ENCODE measurements at places on chromosomes 6 and 20. TPM values are rescaled to one million over a fixed set of nuclear protein-coding genes. Genes with fewer than 3 reads are reported as not detected.

- DNase-seq = peak; percentile 35
Observed at GRCh38 chr6:44456070-44456965, 68.8 kb downstream of the CDC5L start.

- DNase-seq = no peak
Observed at GRCh38 chr6:32427218-32427617, 12.5 kb upstream of the HLA-DRA start.

DNA sequence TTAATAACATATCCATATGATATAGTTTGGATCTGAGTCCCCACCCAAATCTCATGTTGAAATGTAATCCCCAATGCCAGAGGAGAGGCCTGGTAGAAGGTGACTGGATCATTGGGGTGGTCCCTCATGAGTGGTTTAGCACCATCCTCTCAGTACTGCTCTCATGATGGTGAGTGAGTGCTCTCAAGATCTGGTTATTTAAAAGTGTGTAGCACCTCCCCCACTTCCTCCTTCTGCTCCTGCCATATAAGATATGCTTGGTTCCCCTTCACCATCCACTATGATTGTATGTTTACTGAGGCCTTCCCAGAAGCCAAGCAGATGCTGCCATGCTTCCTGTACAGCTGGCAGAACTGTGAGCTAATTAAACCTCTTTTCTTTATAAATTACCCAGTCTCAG lies 22.9 kb downstream of the IRF4 start:
- no peak for DNase-seq

GRCh38 chr20:11443382-11444119 lies 474.1 kb upstream of the BTBD3 start:
- no peak for DNase-seq

- no peak for DNase-seq
Observed at GRCh38 chr20:8318965-8319625, 187.0 kb downstream of the PLCB1 start.

GRCh38 chr20:37764333-37764935 lies 70.6 kb downstream of the CTNNBL1 start:
- no peak for DNase-seq

DNA sequence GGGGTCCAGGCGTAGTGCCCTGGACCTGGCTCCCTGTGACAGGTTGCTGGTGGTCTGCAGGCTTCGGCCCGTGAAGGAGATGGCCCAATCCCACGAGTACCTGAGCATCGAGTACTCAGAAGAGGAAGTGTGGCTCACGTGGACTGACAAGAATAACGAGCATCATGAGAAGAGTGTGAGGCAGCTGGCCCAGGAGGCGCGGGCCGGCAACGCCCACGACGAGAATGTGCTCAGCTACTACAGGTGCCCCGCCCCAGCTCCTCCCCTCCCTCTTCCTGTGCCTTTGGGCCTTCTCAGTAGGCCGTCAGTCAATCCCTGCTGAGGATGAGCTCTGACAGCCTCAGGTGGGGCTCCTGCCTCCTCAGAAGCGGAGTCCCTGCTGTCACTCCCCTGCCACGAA lies 42.6 kb downstream of the UQCC2 start:
- peak; percentile 79 for DNase-seq

DNA sequence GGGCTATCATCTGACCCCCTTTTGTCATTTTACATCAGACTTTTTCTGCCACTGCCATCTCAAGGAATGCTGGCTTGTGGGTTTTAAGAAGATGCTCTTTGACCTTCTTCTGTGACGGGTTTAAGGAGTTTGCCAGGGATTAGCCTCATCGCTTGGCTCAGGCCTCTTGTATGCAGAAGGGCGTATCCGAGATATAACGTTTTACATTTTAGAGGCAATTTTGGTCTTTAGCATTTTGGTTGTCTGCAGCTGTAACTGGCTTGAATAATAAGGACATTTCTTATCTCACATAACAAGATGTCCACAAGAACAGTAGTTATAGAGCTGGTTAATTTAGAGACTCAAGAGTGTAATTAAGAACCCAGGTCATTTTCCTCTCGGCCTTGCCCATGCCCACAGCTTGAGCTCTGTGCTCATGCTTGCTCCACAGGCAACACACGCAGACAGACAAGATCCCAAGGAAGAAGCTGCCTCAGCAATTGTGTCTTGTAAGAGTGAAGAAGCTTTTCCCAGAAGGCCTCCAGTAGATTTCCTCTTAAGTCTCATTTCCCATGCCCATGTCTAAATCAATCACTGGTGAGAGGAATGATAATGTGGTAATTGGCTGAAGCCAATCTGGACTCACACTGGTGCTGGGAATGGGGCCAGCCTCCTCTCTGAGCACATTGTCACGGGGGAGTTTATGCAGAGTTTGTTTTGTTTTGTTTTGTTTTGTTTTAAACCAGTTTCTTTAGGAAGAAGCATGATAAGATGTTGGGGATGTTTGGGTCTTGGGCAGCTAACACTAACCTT lies 36.8 kb downstream of the PTCHD4 start:
- DNase-seq = no peak

DNA sequence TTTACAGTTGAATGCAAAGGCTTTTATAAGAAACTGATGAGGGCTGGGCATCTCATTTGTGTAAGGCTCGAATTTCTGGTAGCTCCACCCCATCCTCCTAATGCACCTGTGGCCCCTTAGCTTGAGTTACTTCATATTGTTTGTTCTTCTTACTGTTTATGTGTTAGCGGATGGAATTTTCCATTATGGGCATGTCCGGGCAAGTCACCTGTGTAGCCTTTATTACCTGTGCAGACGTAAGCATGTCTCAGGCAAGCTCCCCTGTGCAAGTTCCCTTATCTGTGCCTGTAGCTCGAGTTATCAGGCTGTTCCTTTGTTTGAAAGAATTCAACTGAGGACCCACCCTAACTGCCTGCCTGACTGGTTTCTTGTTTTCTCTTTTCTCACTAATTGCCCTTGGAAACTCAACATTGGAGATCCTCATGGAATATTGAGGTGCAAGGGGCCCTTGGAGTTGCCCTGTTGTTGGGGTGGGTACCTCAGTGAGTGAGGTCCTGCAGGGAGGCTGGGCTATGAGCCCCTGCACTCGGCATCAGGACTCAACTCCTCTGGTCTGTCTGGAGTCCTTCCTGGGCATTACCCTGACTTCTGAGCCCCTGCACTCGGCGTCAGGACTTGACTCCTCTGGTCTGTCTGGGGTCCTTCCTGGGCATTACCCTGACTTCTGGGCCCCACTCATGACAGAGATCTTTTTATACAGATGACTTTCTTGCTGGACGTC lies 207.9 kb upstream of the SULF2 start:
- DNase-seq = no peak

DNA sequence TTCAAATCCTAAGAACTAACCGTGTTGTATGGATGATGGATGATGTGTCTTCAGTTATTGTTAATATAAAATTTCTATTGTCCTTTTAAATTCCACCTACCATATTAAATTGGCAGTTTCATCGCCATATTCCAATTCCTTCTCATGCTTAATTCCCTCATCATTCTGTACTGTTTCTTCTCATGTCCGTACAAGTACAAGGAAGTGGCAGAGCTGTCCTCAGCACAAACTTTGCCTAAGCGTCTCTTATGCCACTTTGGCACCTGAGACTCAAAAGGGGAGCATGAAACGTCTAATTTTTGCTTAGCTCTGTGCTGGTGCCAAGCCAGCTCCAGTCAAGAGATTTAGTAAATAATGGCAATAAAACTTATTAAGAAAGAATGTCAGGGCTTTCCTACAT lies 158.2 kb upstream of the LAMA2 start:
- no peak for DNase-seq

GRCh38 chr6:1812034-1812433 lies 202.3 kb downstream of the FOXC1 start:
- no peak for DNase-seq

- DNase-seq = no peak
Observed at GRCh38 chr20:62413896-62414481, 6.9 kb upstream of the CABLES2 start.

DNA sequence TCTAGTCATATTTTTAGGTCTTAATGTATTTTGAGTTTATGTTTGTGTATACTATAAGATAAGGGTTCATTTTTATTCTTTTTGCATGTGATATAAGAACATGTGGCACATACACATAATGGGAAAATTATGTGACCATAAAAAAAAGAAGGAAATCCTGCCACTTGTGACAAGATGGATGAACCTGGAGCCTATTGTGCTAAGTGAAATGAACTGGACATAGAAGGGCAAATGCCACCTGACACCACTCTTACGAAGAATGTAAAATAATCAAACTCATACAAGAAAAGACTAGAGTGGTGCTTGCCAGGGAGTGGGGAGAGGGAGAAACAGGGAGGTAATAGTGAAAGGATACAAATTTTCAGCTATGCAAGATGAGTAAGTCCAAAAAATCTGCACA lies 126.1 kb downstream of the PLEKHG1 start:
- no peak for DNase-seq

- no peak for DNase-seq
Observed at GRCh38 chr20:18237682-18238081, 50.6 kb upstream of the ZNF133 start.

GRCh38 chr20:19071902-19072498 lies 140.4 kb upstream of the SLC24A3 start:
- no peak for DNase-seq

DNA sequence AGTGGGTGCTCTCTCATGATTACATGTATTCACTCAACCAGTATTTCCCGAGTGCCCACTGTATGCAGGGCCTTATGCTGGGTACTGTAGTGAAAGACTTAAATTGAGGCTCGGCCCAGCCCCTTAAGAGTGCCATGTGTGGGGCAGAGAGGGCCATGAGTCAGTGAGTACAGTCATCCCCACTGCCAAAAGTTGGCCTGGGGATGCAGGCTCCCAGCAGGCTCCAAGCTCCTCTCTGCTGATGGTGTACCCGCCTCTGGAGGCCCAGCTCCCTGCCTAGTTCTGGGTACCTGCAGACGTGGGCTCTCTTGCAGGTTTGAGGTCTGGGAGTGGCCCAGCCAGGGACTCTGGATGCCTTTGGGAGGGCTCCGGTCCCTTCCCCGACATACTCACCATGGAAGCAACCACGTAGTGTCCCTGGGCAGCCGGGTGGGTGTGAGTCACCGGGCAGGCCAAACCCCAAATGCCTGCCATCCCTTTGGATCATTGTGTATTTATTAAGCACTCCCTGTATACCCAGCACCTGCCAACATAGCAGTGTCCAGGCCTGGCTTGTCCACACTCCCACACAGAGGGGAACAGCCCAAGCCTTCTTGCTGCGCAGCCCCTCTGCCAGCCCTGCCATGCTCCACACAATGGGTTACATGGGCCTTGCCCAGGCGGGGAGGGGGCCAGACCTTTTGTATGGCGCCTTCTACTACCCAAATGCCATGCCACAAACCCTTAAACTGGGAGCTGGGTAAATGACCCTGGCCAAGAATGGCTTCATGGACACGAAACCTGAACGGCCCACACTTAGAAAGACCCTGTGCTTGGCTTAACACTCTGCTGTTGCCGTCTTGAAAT lies 153.6 kb downstream of the VEGFA start:
- no peak for DNase-seq

GRCh38 chr6:43368259-43369160 lies 937 bp downstream of the ZNF318 start:
- no peak for DNase-seq

- DNase-seq = peak; percentile 46
Observed at GRCh38 chr20:38874460-38875174, 51.6 kb upstream of the FAM83D start.

GRCh38 chr6:125095580-125096301 lies 57.8 kb upstream of the TPD52L1 start:
- no peak for DNase-seq

GRCh38 chr6:12543953-12544352 lies 172.6 kb upstream of the PHACTR1 start:
- no peak for DNase-seq

DNA sequence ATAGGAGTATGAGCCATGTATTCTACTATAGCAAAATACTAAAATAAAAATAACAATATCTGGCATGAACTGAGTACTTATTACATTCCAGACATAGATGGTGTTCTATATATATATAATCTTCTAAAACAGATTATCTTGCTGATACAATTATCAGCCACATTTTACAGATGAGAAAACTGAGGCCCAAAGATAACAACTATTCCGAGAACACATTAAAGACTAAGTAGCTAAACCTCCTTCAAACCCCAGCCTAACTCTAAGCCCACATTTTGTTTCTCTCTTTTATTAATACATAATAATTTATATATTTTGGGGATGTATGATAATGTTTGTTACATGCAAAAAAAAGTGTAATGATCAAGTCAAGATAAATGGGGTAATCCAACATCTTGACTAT lies 98.7 kb upstream of the RUNX2 start:
- DNase-seq = no peak

DNA sequence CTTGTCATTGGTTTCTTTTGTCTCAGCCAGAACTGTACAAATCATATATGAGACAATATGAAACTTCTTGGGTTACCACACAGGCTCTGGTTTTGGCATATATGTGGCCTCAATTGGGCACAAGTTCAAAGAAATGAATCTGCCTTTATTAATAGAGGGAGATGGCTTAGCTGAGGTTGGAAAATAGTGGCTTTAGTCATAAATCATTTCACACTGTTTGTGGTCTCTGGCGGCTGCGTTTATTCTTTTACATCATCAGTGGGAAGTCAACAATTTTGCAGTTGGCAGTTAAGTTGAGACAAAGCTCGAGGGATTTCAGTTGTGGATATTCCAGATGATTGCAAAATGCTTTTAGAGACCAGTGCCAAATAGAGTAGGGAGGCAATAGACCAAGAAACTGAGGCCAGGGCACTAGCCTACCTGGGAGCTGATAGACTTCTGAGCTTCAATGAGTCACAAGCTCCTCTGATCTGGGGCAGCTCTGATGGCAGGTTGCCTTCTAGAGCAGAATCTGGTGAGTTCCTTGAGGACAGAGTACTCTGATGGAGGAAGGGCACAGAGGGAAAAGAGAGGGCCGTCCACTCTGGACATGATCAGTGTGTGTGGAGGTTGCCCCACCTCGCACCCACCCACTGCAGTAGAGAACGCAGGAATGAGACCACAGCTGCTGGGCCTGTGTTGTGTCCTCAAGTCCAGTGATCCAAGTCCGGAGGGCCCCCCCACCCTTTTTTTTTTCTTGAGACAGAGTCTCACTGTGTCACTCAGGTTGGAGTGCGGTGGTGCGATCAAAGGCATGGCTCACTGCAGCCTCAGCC lies 73.5 kb downstream of the ARMC2 start:
- no peak for DNase-seq

- DNase-seq = no peak
Observed at GRCh38 chr20:41413169-41413568, 46.6 kb upstream of the EMILIN3 start.

The PRR18 gene
- not detected for total RNA-seq

The PGBD1 gene
- total RNA-seq = 1.4 TPM

The GHRH gene
- total RNA-seq = not detected

The CLPSL2 gene
- not detected for total RNA-seq

The GRM1 gene
- total RNA-seq = not detected

The HLA-DRA gene
- 25.1 TPM for total RNA-seq

The IL17F gene
- not detected for total RNA-seq

The TCF21 gene
- total RNA-seq = not detected

The DBNDD2 gene
- total RNA-seq = 18.4 TPM

The IRF4 gene
- total RNA-seq = 8.6 TPM

The BTNL2 gene
- not detected for total RNA-seq

The BMP6 gene
- not detected for total RNA-seq

The WFDC12 gene
- not detected for total RNA-seq

The ENPP4 gene
- total RNA-seq = 11.1 TPM

The CASS4 gene
- total RNA-seq = 10.9 TPM

The TFAP2C gene
- not detected for total RNA-seq

The ZBTB2 gene
- 27.9 TPM for total RNA-seq

The SPATS1 gene
- not detected for total RNA-seq

The RHAG gene
- not detected for total RNA-seq

Data from CD4-positive, alpha-beta memory T cell (primary cell).